ENCODE measurements at places on chromosomes 6 and 20.

- peak; percentile 87 for DNase-seq
Measured at GRCh38 chr20:3312940-3313682, 74.1 kb upstream of the SLC4A11 start.

GRCh38 chr20:24782801-24783630 lies 166.1 kb upstream of the CST7 start:
- DNase-seq = no peak

DNA sequence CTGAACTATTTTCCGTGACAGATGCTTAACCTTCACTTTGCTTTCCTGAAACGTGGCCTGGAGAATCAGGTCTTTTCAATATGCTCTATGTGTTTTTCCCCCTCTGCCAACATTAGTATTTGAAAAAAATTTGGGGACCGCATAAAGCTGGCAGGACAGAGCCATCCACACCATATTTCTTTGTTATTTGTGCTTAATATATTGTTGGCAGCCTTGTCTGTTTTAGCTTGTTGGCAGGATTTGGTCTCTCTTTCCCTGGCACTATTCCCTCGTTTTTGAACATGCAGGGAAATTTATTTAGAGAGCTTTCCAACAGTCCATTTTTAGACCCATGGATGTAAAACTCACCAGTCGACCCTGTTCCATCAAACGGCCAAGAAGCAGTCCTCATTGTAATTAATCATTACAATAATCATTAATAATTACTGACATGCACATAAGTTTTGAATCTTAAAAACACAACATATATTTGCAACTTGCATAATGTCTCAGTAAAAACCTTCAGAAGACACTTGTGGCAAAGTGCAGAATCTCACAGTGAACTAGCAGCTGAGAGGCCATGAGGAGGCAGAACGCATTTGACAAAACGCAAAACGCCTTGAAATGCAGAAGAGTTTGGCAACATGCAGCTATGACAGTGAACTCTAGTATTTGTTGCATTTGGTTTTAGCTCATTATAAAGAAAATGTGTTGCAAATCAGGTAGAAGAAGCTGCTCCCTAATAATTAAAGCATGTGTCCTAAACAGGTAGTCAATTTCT lies 514.2 kb downstream of the C6orf118 start:
- no peak for DNase-seq

DNA sequence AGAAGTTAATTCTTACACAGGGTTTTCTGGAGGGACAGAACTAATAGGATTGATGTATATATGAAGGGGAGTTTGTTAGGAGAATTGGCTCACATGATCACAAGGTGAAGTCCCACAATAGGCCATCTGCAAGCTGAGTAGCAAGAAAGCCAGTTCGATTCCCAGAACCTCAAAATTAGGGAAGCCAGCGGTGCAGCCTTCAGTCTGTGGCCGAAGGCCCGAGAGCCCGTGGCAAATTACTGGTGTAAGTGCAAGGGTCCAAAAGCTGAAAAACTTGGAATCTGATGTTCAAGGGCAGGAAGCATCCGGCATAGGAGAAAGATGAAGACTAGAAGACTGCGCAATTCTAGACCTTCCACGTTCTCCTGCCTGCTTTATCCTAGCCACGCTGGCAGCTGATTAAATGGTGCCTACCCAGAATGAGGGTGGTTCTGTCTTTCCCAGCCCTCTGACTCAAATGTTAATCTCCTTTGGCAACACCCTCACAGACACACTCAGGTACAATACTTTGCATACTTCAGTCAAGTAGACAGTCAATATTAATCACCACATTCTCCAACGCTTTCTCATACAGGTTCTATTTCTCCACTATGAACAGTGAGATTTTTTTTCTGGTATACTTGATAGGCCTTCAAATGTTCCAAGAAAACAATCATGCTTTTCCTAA lies 357.0 kb downstream of the LAMA2 start:
- DNase-seq = no peak

DNA sequence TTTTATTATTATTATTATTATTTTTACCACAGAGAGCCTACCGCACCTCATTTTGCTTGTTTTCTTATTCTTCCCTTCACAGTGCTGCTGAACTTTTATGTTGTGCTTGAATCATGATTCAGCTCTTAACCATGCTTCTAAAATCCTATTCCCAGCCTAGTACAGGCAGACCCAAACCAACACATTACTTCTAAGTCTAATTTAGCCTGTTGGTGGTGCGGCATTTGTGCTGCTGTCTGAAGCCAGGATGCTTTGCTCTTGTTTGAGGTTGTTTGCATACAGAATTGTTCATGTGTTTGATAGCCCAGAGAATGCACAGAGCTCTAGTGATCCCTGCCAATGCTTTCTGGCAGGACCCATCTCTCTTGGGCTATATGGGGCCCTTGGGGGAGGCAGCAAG lies 213.5 kb upstream of the KCNG1 start:
- peak; percentile 54 for DNase-seq

DNA sequence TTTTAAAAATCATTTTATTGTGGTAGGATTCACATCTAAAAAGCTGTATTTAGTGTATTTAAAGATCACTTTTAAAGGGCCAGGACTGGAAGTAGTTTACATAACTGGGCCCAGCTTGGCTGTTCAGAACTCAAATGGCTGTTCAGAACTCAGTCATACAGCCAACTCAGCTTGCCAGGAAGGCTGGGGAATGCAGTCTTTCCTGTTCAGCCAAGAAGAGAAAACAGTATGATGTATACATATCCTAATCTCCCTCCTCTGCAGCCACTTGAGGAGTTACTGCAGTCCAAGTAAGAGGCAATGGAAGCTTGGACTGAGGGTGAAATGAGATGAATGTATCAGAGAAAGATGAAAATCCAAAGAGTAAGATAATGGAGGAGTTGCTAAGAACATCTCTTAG lies 24.6 kb downstream of the DSTN start:
- peak; percentile 88 for DNase-seq
